Activated CD8-positive, alpha-beta memory T cell treated with anti-CD3 and anti-CD28 coated beads for 4 hours (primary cell): ENCODE measurements at places on chromosomes 16 and 17.

DNA sequence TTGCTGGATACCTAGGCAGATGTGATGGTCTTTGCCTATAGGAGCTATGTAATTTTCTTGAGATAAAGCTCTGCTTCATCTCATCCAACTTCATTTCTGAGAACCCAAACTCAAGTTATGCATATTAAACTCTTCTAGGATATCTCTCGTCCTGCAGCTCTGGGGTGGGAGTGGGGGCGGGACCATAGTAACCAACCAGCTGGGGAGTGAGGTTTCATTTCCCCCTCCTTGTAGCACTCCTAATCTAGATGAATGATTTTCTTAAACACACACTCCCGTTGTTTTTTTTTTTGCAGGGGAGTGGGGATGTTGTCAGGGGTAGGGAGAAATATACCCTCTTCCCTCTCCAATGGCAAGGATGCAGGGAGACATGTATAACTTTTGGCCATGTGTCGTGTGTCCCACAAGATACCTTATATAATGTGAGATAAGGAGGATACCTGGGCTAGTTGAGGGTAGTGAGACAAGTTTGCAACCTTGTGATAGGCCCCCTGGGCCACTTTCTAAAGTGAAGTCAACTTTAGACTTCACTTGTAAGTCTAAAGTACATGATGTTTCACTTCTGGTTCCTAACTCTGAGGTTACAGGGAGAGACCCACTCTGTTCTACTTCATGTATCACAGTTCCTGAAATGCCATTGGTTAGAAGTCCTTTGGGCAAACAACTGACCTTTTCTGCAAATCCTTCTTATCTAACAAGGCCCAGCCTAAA lies 10.5 kb upstream of the HEATR6 start:
- no peak for DNase-seq

DNA sequence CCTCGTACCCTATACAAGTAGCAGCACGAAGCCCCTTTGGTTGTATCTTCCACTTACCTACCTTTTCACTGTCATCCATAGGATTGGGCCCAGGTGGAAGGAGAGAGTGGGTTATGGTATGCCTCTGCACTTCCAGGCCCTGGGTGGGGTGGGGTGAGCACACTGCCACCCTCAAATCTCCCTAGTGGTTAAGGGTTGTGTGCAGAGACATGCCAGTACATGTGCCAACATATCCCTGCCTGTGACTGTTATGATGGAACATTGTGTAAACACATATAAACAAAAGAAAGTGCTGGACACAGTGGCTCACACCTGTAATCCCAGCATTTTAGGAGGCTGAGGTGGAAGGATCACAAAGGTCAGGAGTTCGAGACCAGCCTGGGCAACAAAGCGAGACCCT lies 11.1 kb downstream of the HROB start:
- no peak for DNase-seq

DNA sequence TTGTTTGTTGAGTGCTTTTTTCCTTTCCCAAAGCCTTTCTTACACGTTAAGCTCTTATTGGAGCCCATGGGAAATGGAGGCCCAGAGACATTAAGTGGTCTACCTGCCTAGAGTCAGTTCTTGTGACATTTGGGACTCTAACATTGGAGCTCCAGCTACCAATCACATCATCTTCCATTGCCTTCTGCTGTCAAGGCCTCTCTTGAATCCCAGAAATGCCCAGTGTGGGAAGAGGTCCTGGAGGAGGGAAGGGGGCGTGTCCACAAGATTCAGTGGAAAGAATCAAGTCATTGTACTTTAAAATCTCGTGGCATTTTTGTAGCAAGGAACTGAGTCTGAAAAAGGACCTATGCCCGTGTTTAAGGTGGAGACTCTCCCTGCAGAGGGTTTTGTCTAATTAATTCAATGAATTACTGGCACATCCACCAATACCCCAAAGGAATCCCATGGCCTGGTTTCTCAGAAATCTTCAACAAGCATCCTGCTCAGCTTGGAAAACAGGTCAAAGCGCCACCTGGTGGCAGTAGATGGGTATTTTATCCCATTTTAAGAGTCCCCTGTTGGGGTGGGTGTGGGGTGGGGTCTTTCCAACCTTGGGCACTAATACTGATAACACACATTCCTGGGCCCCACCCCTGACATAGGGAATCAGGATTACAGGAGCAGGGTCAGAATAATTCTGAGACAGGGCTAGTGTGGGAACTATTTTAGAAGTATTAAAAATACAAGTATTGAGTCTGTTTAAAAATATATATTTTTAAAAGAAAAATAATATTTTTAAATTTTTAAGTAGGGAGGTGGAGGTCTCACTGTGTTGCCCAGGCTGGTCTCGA lies 24.6 kb downstream of the GPT2 start:
- peak; percentile 28 for DNase-seq

- DNase-seq: no peak
Observed at GRCh38 chr16:72987480-72987901, 60.4 kb downstream of the ZFHX3 start.

GRCh38 chr16:10984509-10984908 lies 40.1 kb downstream of the CLEC16A start:
- no peak for DNase-seq

DNA sequence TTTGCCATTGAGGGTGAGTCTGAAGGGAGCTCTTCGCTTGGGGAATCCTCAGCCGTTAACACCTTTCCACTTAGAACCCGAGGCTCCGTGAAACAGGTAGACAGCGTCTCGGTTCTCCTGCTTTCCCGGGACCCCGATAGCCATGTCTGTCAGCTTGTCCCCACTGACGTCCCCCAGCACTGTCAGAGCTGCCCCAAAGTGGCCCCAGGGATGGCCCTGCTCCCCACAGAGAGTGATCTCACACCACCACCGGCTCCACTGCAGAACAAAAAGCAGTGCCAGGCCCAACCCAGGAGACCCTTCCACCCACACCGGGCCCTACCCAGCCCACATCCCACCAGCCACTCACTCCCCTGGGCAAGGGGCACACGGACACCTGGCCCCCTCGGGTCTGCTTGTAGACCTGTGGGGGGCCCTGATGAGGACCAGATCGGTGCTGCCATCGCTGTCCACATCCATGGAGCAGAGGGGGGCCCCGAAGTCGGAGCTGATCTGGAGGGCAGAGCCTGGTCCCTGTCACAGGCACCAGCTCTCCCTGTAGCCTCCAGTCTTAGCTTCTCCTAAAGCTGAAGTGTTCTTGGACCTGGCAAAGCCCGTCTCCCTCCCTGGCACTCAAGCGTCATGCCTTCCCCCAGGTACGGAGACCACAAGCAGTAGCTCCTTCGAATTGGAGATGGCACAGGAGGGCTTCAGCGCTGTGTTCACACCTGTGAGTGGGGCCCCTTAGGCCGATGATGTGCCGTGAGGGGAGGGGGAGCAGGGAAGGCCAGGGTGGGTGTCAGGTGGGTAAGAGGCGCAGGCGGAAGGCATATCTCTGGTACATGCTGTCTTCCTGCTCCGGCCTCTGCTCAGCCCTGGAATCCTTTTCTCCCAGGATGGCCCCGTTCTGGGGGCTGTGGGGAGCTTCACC lies 6.5 kb downstream of the ITGAX start:
- DNase-seq: no peak

GRCh38 chr16:8493972-8494371 lies 96.3 kb downstream of the TMEM114 start:
- no peak for DNase-seq

GRCh38 chr16:29653471-29653870 lies 9.6 kb upstream of the SPN start:
- no peak for DNase-seq

DNA sequence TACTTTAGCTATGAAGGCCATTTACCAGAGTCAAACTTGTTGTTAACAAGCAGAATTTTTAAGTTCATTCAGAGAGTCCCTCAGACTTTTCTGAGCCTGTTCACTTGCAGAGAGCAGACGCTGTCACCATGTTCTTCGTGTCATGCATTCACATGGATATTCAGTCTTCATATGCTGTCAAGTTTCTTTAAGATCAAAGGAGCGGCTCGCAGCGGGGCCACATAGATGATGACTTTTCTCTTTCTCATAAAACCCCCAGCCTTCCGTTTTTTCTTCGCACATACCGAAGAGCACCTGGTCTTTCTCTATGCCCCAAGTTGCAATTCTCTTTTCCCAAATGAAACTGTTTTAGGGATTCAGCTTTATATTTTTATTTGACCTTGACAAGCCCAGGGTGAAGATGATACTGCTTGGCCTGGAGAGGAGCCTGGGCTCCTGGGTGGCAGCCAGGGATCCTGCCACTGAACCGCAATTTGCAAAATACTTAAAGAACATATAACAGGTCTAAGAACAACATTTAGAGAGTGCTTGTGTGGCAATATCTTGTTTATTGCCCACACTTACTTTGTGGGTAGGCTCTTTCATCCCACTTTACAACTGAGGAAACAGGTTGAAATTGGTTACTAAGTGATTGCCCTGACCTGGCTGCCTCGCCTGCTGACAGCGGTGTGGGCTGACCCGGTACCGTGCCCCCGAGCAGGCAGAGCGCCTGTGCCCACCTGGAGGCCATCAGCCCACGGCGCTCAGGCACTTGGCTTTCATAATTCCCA lies 22.9 kb downstream of the SEC14L1 start:
- DNase-seq: no peak

DNA sequence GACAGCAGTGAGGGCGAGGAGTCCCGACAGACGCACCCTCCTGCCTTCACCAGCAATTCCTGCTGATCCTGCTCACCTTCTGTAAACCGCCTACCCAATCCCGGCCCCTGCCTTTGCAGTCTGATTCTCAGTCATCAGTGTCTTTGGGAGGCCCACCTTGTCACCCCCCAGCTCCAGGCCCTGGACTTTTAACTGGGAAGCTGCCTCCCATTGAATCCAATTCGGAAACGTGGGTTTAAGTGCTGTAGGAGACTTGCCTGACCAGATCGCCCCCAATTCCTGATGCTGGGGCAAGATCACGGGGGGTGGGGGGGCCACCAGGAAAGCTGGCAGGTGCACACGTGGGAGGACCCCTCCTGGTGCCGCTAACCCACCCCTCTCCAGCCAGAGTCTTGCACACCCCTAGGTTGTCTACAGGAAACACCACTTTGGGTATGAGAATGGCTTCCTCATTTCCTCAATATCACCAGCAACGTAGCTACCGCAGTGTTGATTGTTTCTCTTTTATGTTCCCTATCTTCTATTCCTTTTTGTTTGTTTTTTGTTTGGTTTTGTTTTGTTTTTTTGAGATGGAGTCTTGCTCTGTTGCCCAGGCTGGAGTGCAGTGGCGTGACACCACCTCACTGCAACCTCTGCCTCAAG lies 46.6 kb upstream of the CMIP start:
- DNase-seq: no peak

DNA sequence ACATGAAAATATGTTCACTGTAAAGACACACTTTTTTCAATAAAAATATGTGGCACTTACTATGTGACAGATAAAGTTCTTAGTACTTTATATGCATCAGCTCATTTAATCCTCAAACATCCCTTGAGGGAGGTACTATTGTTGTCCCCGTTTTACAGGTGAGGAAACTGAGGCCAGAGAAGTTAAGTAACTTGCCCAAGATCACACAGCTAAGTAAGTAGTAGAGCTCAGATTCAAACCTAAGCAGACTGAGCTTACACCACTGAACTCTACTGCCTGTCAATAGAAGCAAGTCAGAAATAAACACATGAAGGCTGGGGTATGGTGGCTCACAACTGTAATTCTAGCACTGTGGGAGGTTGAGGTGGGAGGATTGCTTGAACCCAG lies 13.9 kb downstream of the CDH3 start:
- no peak for DNase-seq

- DNase-seq: no peak
Observed at GRCh38 chr16:17561056-17561455, 90.3 kb upstream of the XYLT1 start.

- DNase-seq: no peak
Observed at GRCh38 chr17:5380491-5381135, 38.8 kb downstream of the NUP88 start.

DNA sequence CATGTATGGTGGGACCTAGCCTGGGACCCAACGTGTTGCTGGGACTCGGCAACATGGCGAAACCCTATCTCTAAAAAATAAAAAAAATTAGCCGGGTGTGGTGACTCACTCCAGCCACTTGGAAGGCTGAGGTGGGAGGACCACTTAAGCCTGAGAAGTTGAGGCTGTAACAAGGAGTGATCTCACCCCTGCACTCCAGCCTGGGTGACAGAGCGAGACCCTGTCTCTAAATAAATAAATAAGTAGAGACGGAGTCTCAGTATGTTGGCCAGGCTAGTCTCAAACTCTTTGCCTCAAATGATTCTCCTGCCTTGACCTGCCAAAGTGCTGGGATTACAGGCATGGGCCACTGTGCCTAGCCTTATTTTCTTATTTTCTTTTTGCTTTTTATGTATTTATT lies 10.1 kb upstream of the CNP start:
- DNase-seq: no peak

GRCh38 chr17:57585341-57586195 lies 159.5 kb downstream of the CCDC182 start:
- no peak for DNase-seq

GRCh38 chr17:77803726-77804125 lies 154.8 kb upstream of the TNRC6C start:
- no peak for DNase-seq

GRCh38 chr17:39663340-39663687 lies 1.8 kb upstream of the TCAP start:
- DNase-seq: no peak

DNA sequence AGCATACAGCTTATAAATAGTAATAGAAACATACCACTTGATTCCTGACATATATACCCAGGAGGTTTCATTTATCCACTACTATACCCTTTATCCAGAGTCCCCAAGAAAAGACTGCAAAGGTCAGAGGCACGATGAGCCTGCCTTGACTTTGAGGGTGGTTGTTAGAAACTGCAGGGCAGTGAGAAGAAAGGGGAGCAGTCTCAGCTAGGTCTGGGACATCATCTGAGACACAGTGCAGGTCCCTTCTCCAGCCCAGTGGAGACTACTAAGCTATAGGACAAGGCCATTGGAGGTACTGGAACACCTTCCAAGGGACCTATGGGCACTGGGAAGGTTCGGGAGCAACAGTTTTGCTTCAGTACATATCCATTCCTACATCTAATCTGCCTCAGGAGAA lies 20.2 kb upstream of the TEKT3 start:
- no peak for DNase-seq

DNA sequence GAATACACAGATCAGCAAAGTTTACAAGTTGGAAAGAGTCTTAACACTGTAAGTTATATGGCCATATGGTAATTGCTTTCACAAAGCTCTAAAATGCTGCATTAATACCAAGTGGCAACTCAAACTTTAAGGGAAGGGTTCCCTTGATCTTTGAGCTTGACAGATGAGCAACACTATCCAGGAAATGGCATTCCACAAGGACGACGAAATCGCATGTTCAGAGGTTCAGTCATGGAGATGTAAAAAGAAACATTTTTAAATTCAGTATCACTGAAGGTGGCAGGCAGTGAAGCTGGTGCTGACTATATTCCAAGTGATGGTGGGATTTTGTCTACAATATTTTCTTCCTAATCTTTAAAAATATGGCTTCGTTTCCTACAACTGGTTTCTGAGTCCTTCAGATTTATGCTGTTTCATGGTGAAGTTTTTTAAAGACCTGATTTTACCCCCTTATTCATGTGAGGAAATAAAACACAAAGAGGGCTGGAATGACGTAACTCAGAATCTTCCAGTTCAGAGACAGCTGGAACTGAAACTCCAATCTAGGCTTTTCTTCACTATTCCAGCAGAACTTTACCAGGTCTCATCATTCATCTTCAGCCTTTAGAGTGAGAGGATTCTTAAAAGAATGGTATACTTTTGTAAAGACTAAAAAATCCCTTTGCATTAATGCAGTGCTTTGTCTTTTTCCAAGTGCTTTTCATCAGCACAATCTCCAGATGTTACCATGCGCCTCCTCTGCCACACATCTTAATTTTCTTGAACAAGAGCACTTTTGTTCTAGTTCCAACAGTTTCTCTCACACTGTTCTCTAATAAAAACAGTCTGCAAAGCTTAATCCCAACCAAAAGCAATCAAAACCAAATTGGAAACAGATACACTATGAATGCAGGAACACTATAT lies 20.2 kb downstream of the CHCT1 start:
- no peak for DNase-seq
